ENCODE measurements at places on chromosomes 3 and 15. TPM values are rescaled to one million over a fixed set of nuclear protein-coding genes. Genes with fewer than 3 reads are reported as not detected.

Gene RNF123
- 43.7 TPM for total RNA-seq

Gene RLBP1
- not detected for total RNA-seq

DNA sequence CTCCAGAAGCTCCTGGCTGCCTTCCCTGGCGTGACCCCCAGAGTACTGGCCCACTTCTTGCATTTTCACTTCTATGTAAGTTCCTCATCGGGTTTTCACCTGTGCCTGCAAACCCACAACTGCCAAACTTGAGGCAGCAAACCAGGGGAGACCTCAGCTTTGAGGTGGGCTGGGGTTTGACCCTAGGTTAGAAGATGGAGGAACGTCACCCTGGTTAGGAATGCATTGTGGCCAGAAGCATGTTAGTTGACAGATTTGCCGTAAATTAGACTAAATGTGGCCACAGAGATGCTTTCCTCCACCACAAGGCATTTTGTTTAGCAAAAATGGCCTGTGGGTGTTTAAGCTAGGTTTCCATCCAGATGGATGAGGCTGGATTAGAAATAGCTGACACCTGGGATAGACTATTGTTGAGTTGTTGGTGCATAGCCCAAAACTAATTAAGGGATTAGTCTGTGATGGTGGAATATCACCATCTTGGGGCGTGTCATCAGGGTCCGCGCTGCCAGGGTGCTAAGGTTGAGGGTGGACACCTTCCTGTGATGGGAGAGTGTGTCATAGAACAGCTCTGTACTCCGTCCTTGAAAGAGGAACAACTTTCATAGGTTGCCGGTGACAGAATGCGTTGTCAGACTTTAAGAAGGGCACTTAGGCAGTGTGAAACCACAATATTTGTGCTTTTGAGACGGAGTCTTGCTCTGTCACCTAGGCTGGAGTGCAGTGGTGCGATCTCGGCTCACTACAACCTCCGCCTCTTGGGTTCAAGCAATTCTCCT lies 3.6 kb downstream of the NISCH start:
- peaks cover 28% of the 10 kb centered on the region for H3K4me1 ChIP-seq
- H3K4me3 ChIP-seq, result no peak overlapping the region
- H3K36me3 ChIP-seq, result peaks cover 11% of the 10 kb centered on the region
- H3K27me3 ChIP-seq, result no peaks in the 10 kb centered on the region
- no peak for DNase-seq

DNA sequence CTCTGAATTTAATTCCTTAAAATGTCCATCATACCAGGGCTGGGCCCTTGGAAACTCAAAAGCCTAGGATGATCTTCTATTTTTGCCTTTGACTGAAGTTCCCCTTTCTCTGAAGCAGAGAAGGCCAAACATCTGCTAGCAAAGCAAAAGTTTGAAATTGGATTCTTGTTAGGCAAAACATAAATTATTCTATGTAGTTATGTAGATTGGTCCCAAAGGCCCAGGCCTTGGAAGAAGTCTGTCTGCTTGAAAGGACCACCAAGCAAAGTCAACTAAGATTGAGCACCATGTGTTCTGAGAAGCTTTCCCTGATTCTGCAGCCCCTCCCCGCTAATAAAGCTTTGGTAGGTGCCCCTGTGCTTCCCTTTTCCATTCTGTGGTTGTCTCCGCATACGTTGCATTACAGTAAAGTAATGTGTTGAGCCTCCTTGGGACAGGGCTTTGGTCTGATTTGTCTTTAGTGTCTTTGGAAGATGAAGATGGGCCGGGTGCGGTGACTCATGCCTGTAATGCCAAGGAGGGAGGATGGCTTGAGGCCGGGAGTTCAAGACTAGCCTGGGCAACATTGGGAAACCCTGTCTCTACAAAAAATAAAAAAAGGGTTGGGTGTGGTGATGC lies 56.4 kb downstream of the RPL39L start:
- H3K4me3 ChIP-seq, result no peak overlapping the region
- no peaks in the 10 kb centered on the region for H3K36me3 ChIP-seq
- peaks cover 11% of the 10 kb centered on the region for H3K4me1 ChIP-seq
- no peaks in the 10 kb centered on the region for H3K27me3 ChIP-seq
- DNase-seq, result no peak

GRCh38 chr15:77944002-77944867 lies 133.3 kb downstream of the TBC1D2B start:
- H3K27me3 ChIP-seq, result no peaks in the 10 kb centered on the region
- H3K4me3 ChIP-seq, result peak overlapping the region; percentile 40
- H3K27ac ChIP-seq, result no peak overlapping the region
- no peak for DNase-seq
- no peaks in the 10 kb centered on the region for H3K36me3 ChIP-seq
- no peaks in the 10 kb centered on the region for H3K4me1 ChIP-seq

GRCh38 chr3:121574449-121574848 lies 6.7 kb downstream of the ARGFX start:
- no peaks in the 10 kb centered on the region for H3K27me3 ChIP-seq
- H3K4me1 ChIP-seq, result no peaks in the 10 kb centered on the region
- no peaks in the 10 kb centered on the region for H3K36me3 ChIP-seq
- no peak overlapping the region for H3K4me3 ChIP-seq
- no peak for DNase-seq
- no peak overlapping the region for H3K27ac ChIP-seq

All from CD8-positive, alpha-beta memory T cell (primary cell).